ENCODE measurements at places on chromosomes 7 and 10.

GRCh38 chr7:148670807-148671206 lies 27.9 kb upstream of the CUL1 start:
- no peak for DNase-seq

- DNase-seq, result no peak
These were observed 148.6 kb downstream of the SH3PXD2A start for GRCh38 chr10:103706762-103707161.

GRCh38 chr10:72252972-72253371 lies 20.8 kb upstream of the DDIT4 start:
- no peak for DNase-seq

- DNase-seq, result no peak
These were observed 172.0 kb upstream of the YAE1 start for GRCh38 chr7:39394105-39394680.

GRCh38 chr7:24570983-24571382 lies 2.3 kb upstream of the PALS2 start:
- no peak for DNase-seq

DNA sequence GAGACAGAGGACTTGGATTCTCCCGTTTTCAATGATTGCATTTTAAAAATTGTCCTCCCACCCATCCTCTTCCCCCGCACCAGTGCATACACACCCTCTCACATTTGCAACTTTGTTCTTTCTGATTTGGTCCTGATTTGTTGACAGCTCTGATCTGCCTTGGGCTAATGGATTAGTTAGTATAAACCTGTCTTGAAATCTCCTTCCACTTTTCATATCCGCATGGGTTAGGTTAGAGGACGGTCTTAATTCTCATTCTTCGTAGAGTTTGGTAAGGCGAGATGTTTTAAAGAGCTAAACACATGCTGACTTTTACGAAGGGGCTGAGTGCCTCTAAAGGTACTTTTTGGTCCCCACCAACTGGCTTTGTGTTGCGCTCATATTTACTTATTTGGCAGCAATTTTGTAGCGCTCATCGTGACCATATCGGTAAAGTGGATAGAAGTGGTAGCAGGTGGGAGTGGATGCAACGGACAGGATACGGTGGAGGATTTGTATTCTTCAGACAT lies 1.1 kb downstream of the AHR start:
- no peak for DNase-seq

- no peak for DNase-seq
These were observed 53.0 kb downstream of the PHYHIPL start for GRCh38 chr10:59229441-59229840.

- no peak for DNase-seq
These were observed 501.5 kb upstream of the GALNT17 start for GRCh38 chr7:70630440-70630817.

- DNase-seq, result no peak
These were observed 3.6 kb downstream of the ADGRA1 start for GRCh38 chr10:133091316-133091715.

GRCh38 chr7:76023002-76023401 lies 24.8 kb downstream of the STYXL1 start:
- no peak for DNase-seq

GRCh38 chr10:11757454-11757820 lies 15.3 kb downstream of the ECHDC3 start:
- DNase-seq, result no peak

DNA sequence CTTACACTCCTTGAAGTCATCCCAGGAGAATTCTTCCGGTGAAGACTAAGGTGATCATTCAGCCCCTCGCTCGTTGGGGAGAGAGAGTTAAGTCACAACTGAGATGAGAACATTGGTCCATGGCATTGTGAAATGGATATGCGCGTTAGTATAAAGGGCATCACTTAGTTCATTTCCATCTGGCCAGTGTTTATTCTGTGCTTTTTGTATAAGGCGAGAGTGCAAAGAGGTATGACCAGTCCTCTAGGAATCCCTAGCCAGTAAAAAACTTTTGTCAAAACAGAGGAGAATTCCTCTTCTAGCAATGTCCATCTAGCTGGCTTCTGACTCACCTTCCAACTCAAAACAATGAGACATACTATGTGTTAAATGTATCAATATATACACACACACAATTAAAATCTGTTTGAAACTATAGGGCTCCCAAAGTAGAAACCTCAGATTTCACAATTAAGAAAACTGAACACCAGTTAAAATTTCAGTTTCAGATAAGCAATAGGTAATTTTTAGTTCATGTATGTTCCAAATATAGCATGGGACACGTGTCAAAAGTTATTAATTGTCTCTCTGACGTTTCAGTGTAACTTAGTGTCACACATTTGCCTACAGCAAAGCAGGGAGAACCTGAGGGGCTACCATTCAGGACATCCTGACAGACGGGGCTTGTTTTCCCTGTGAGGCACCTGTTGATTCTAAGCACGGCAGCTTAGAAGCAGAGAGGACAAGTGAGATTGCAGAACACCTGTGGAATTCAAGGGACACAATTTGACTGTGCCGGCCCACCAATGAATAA lies 158.9 kb downstream of the KLF6 start:
- no peak for DNase-seq

All from omental fat pad (tissue), 4 donors.